ENCODE measurements at places on chromosomes 13 and 19. TPM values are rescaled to one million over a fixed set of nuclear protein-coding genes. Genes with fewer than 3 reads are reported as not detected.

DNA sequence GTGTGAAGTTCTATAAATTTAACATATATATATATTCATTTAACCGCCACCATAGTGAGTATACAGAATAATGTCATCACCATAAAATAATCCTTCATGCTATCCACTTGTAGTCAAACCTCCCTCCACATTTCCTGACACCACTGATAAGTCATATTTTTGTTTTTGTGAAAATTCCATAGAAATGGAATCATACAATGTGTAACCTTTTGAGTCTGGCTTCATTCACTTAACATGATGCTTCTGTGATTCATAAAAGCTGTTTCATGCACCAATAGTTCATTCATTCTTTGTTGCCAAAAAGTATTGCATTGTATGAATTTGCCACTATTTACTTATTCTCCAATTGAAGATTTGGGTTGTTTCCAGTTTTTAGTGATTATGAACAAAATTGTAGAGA, 497.5 kb upstream of the PCDH20 start:
- no peak overlapping the region for H3K4me3 ChIP-seq
- no peaks in the 10 kb centered on the region for H3K4me1 ChIP-seq
- DNase-seq = peak; percentile 10
- no peak overlapping the region for H3K27ac ChIP-seq
- no peaks in the 10 kb centered on the region for H3K36me3 ChIP-seq
- H3K27me3 ChIP-seq = no peaks in the 10 kb centered on the region

- no peaks in the 10 kb centered on the region for H3K36me3 ChIP-seq
- no peak for DNase-seq
- H3K4me3 ChIP-seq = no peak overlapping the region
- no peak overlapping the region for H3K27ac ChIP-seq
- no peaks in the 10 kb centered on the region for H3K4me1 ChIP-seq
- no peaks in the 10 kb centered on the region for H3K27me3 ChIP-seq
These were observed 10.0 kb downstream of the RFX1 start for GRCh38 chr19:13995878-13996765.

- no peaks in the 10 kb centered on the region for H3K36me3 ChIP-seq
- DNase-seq = no peak
- H3K4me1 ChIP-seq = peaks cover 4% of the 10 kb centered on the region
- no peak overlapping the region for H3K4me3 ChIP-seq
These were observed 138.6 kb downstream of the KCNRG start for GRCh38 chr13:50153876-50154275.

- H3K36me3 ChIP-seq = no peaks in the 10 kb centered on the region
- no peak overlapping the region for H3K4me3 ChIP-seq
- H3K27ac ChIP-seq = no peak overlapping the region
- DNase-seq = no peak
These were observed 2819.7 kb downstream of the PCDH9 start for GRCh38 chr13:64410276-64411053.

SGCG gene
- total RNA-seq = 0.41 TPM

- H3K27ac ChIP-seq = no peak overlapping the region
- no peaks in the 10 kb centered on the region for H3K36me3 ChIP-seq
- DNase-seq = peak; percentile 23
- H3K27me3 ChIP-seq = no peaks in the 10 kb centered on the region
- H3K4me1 ChIP-seq = peaks cover 27% of the 10 kb centered on the region
- H3K4me3 ChIP-seq = no peak overlapping the region
These were observed 19.4 kb downstream of the TSHZ3 start for GRCh38 chr19:31329819-31330218.

CLASRP gene
- 45.5 TPM for total RNA-seq

DNA sequence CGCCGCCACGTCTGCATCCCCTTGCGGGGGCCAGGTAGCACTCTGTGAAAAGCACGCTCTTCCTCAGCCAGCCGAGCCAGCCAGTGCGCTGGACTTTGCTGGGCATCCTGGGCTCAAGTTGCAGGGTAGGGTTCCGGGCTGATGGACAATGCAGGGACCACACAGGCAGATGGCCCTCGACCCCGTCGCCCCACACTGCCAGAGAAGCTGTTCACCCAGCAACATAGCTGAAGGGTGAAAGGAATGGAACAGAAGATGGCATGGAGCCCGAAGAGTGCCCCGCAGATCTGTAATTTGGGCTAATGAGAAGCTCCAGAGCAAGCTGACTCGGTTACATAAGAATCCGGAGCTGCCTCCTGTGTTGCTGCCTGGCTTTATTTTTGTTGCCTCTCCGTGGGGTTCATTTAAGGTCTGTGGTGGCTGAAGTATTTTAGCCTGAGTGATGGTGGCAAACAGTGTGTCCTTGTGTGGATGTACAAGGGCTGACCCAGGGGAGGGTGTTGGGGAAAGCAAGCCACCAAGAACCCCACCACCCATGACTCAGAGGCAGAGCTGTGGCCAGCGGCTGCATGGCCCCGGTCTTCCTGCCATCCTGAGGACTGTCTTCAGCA, 105.8 kb downstream of the SOX1 start:
- no peak overlapping the region for H3K27ac ChIP-seq
- no peak overlapping the region for H3K4me3 ChIP-seq
- no peaks in the 10 kb centered on the region for H3K27me3 ChIP-seq
- no peaks in the 10 kb centered on the region for H3K4me1 ChIP-seq
- H3K36me3 ChIP-seq = no peaks in the 10 kb centered on the region
- no peak for DNase-seq

GRCh38 chr13:23856008-23856750, 33.0 kb downstream of the MIPEP start:
- H3K36me3 ChIP-seq = peaks cover 6% of the 10 kb centered on the region
- DNase-seq = no peak
- no peaks in the 10 kb centered on the region for H3K4me1 ChIP-seq
- no peak overlapping the region for H3K27ac ChIP-seq
- no peaks in the 10 kb centered on the region for H3K27me3 ChIP-seq

TARM1 gene
- not detected for total RNA-seq

ALDH16A1 gene
- 19.2 TPM for total RNA-seq

- DNase-seq = peak; percentile 35
- H3K4me1 ChIP-seq = peaks cover 53% of the 10 kb centered on the region
- no peaks in the 10 kb centered on the region for H3K36me3 ChIP-seq
- H3K27me3 ChIP-seq = no peaks in the 10 kb centered on the region
These were observed at the start of gene PLEKHF1 for GRCh38 chr19:29665215-29665825. Gene PLEKHF1 (plus strand): TSS chr19:29665461. CDS start chr19:29673840, 8,379 bp downstream.

MIA gene
- total RNA-seq = 2.5 TPM

SERP2 gene
- 2.4 TPM for total RNA-seq

TEX29 gene
- 0.43 TPM for total RNA-seq

CYP2F1 gene
- total RNA-seq = not detected

DNA sequence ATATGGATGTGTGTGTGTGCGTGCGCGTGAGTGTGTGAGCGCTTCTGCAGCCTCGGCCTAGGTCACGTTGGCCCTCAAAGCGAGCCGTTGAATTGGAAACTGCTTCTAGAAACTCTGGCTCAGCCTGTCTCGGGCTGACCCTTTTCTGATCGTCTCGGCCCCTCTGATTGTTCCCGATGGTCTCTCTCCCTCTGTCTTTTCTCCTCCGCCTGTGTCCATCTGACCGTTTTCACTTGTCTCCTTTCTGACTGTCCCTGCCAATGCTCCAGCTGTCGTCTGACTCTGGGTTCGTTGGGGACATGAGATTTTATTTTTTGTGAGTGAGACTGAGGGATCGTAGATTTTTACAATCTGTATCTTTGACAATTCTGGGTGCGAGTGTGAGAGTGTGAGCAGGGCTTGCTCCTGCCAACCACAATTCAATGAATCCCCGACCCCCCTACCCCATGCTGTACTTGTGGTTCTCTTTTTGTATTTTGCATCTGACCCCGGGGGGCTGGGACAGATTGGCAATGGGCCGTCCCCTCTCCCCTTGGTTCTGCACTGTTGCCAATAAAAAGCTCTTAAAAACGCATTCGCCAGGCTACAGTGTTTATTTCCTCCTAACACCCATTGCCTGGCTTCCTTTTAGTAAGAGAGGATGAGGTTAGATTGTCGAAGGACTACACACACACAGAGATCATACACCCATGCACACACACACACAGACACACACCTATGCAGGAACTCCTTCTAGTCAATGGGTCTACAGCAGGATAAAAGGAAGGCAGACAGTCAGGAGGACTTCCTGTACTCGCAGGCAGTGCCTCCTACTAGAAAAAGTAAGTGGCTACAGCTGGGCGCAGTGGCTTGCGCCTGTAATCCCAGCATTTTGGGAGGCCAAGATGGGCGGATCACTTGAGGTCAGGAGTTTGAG, 7.1 kb downstream of the FOSB start:
- no peak overlapping the region for H3K27ac ChIP-seq
- no peaks in the 10 kb centered on the region for H3K27me3 ChIP-seq
- no peak overlapping the region for H3K4me3 ChIP-seq
- H3K4me1 ChIP-seq = peaks cover 21% of the 10 kb centered on the region

GRCh38 chr13:113586661-113587479, 2.3 kb downstream of the TFDP1 start:
- H3K36me3 ChIP-seq = peaks cover 14% of the 10 kb centered on the region
- H3K4me1 ChIP-seq = peaks cover 4% of the 10 kb centered on the region
- H3K27ac ChIP-seq = no peak overlapping the region
- no peaks in the 10 kb centered on the region for H3K27me3 ChIP-seq

GRCh38 chr19:44776402-44777096, 1.1 kb upstream of the CBLC start:
- H3K36me3 ChIP-seq = no peaks in the 10 kb centered on the region
- H3K4me1 ChIP-seq = peaks cover 14% of the 10 kb centered on the region

LRRC4B gene
- total RNA-seq = not detected

DNA sequence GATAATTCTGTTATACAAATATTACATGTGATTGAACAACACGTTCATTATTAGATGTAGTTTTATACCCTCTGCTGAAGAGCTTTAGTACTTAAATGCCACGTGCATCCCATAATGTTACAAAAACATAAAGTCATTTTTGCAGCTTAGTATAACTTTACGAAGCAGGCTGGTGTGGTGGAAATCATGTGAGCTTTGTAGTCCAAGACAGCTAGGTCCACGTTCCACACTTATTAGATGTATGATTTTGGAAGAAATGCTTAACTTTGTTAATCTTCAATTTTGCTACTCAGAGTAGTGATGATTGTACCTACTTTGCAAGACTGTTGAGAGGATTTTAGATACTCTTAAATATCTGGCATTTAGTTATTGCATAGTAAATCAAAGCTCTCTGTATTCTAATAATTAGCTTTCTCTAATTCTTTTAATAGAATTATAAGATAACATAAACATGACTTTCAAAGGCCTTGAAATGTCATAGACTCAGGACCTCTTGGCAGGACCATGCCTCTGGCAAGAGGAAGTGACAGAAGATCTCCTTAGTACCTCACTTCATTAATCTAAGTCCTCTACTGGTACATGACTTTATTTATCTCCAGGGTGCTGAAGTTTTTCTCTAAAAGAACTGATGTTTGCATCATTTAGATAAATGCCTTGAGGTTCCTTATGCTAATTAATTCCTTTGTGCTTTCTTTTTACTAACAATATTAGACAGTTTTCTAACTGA, 153.7 kb downstream of the PCDH20 start:
- no peaks in the 10 kb centered on the region for H3K4me1 ChIP-seq
- no peak overlapping the region for H3K27ac ChIP-seq
- no peak for DNase-seq
- no peak overlapping the region for H3K4me3 ChIP-seq
- no peaks in the 10 kb centered on the region for H3K36me3 ChIP-seq

HSH2D gene
- total RNA-seq = not detected

DNA sequence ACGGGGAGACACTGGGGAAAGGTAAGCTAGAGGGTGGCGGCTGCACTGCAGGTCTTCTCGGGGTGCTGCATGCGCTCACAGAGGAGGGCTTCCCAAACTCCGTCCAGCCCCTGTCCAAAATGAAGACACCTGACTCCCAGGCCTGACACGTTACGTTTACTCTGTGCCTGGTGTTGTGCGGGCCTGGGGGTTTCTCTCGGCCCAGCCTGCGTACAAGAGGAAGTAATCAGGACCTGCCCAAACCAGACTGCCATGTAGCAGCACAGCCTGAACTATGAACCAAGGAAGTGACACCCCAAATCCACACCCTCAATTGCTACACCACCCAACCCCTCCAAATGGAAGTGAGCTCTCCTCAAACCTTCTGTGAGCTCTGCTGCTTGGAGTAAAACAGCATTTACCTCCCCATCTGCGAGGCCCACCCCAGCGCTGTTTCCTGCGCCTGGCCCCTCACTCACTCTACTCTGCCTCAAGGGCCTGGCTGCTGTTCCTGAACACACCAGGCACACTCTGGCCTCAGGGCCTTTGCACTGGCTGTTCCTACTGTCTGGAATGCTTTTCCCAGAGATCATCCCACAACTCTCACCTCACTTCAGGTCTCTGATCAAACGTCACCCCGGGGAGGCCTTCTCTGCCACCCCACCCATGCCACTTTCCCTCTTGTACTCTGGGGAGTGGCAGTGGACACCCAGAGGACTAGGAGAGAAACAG, 3.0 kb downstream of the HSPBP1 start:
- H3K27ac ChIP-seq = no peak overlapping the region
- H3K4me1 ChIP-seq = peaks cover 3% of the 10 kb centered on the region
- H3K27me3 ChIP-seq = no peaks in the 10 kb centered on the region
- H3K36me3 ChIP-seq = no peaks in the 10 kb centered on the region

DNA sequence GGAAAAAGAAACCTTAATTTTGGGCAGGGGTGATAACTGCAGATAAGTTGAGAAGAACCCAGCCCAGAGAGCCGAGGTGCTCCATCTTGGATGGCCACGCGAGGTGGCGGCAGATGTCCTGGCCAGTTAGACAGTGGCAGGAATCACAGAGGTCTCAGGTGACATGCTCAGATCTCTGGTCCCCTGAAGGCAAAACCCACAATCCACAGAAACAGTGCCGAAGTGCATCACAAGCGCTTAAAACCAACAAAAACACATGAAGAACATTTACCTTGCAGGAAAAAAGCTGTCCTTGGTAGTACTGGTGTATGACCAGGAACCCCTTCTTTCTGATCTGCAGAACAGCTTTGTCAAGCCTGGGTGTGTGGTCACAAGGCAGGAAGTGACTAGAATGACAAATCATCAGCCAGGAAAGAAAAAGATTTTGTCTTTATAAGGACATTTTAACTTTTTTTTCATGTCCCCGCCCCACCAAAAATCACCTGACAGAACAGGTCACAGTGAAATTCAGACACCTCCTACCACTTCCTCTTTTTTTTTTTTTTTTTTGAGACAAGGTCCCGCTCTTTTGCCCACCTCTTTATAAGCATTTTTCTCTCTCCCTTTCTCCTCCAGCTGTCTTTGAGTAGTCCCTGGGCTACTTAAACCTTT, at the start of gene LCP1:
LCP1 (minus strand) TSS at position 338 of the 651 bp plus-strand sequence. CDS start 22,515 bp downstream, outside the sequence.
- no peak for DNase-seq
- H3K36me3 ChIP-seq = no peaks in the 10 kb centered on the region
- no peak within 1 kb of the TSS for H3K4me3 ChIP-seq
- peaks cover 3% of the 10 kb centered on the region for H3K27me3 ChIP-seq

IL11 gene
- total RNA-seq = 183 TPM

RASIP1 gene
- total RNA-seq = 0.26 TPM

- H3K4me3 ChIP-seq = no peak overlapping the region
- no peaks in the 10 kb centered on the region for H3K36me3 ChIP-seq
- H3K4me1 ChIP-seq = no peaks in the 10 kb centered on the region
- no peaks in the 10 kb centered on the region for H3K27me3 ChIP-seq
These were observed 437.9 kb downstream of the KLF5 start for GRCh38 chr13:73496711-73497110.

- H3K27ac ChIP-seq = no peak overlapping the region
- H3K4me1 ChIP-seq = no peaks in the 10 kb centered on the region
- no peaks in the 10 kb centered on the region for H3K27me3 ChIP-seq
- no peak overlapping the region for H3K4me3 ChIP-seq
These were observed 167.1 kb downstream of the FGF9 start for GRCh38 chr13:21837841-21838551.

GRCh38 chr19:16146112-16146511, 2.6 kb downstream of the HSH2D start:
- no peaks in the 10 kb centered on the region for H3K36me3 ChIP-seq
- no peak overlapping the region for H3K27ac ChIP-seq
- DNase-seq = no peak
- no peaks in the 10 kb centered on the region for H3K4me1 ChIP-seq
- no peak overlapping the region for H3K4me3 ChIP-seq
- H3K27me3 ChIP-seq = no peaks in the 10 kb centered on the region

GRCh38 chr13:50334944-50335343, 319.7 kb downstream of the KCNRG start:
- H3K4me3 ChIP-seq = no peak overlapping the region
- no peaks in the 10 kb centered on the region for H3K4me1 ChIP-seq
- H3K27ac ChIP-seq = no peak overlapping the region

SOHLH2 gene
- total RNA-seq = not detected
